ENCODE measurements at places on chromosomes 7 and 10. TPM values are rescaled to one million over a fixed set of nuclear protein-coding genes. Genes with fewer than 3 reads are reported as not detected.

GRCh38 chr7:103048833-103049232 is 25.8 kb downstream of the FBXL13 start:
- DNase-seq = no peak

DNA sequence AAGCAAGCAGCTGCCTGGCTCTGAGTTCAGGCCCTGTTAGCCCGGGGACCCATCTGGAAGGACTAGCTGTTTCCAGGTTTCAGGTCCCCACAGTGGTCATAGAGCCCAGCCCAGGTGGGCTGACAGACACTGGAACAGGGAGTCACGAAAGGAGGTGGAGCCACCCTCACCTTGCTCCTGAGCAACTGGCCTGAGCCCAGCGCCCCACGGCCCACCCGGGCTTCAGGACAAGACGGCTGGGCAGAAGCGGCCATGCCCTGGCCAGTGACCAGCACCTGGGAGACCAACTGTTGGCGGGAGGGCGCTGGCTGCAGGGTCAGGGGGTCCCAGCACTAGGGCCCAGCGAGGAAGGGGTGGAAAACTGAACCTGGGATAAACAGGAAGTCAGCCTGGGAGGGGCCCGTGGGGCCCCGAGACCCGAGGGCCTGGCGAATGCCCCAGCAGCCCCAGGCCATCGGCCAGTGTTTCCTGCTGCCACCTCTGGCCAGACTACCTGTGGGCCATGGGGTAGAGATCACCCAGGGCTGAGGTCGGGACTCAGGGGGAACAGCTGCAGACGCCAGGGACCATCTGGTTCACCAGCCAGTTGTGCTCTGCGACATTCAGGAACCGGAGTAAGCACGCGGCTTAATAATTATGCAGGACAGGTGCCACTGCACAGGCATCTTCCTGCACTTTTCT is 282.1 kb upstream of the PPP2R2D start:
- no peak for DNase-seq

DNA sequence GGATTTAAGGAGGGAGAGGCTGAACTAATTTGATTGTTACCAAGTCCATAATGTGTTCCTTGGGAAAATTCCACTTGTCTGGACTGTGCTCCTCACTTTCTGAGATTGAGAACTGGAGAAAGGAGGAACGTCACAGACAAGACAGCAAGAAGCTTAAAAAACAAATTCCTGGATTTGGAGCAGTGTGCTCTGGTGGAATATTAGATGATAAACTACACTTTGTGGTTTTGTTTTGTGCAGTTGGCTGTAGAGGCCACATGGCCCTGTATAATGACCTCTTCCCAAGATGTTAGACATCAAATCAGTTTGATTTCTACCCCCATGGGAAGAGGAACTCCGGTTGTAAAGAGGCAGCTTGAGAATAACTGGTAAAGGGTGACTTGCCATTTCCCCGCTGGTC is 421.3 kb upstream of the GALNT17 start:
- DNase-seq = no peak

DNA sequence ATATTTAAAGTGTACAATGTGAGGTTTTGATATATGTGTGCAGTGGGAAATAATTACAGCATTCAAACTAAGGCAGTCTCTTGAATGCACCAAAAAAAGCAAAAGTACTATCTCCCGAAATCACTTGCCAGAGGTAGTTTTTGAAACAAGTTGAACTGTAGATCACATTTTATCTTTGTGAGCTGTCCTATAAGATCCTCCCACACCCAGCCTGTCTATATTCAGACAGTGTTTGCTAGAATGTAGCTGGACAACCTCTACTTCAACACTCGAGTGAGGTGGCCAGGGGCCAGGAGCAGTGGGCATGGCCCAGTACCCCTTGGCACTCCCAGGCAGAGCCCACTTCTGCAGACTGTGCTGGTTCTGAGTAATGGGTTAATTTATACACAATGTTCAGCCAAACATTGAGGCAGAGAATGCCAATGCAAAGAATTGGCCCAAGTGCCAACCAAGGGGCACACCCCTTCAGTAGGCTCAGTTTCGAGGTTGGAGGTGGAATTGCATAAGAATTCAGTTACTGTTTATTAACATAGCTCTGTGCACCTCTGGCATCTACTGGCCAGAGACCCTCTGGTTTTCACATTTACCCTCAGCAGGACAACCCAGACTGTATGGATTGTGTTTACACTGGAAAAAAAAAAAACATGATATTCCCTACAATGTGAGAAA is 70.5 kb downstream of the AHR start:
- DNase-seq = no peak

DNA sequence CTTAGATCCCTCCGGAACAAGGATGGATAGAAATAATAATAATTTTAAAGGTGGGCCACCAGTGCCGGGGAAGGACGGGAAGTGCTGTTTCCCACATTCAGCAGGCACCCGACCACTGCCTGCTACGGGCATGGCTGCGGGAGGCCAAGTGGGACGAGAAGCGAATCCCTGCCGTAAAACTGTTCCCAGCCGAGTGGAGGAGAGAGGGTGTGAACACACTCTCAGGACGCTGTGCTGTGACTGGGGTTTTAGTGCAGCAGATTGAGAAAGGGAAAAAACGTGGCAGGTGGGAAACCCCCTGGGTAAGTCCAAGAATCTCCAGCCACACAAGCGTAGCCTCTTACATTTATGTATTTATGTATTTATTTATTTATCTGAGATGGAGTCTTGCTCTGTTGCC is 158.8 kb downstream of the DNAJB6 start:
- DNase-seq = no peak

DLX6 gene
- total RNA-seq = under 0.01 TPM

Measured in hematopoietic multipotent progenitor cell (in vitro differentiated cells).